ENCODE measurements at places on chromosomes 3 and 15.

GRCh38 chr3:100811779-100812507, 102.6 kb downstream of the TFG start:
- DNase-seq: no peak

DNA sequence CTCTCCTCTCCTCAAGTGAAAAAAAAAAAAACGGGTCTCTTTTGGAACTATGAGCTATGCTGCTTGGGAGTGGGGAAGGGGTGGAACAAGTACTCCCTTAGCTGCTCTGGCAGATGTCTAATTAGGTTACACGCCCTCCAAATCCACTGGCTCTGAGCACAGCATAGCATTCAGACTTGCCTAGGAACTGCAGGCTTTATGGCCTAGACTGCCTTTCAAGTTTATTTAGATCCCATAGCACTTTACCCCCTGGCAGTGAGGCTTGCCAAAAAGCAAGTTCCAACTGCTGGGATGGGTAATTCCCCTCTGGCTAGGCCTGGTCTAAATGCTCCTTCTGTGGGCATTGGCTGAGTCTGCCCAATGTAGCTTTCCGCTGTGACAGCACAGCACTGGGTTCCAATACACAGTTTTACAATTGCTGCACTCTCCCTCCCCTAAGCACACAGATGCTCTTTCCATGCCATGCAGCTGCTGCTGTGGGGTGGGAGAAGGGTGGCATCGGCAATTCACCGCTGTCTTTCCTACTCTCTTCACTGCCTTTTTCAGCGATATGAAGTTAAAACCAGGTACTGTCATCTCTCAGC, 152.8 kb downstream of the KCNAB1 start:
- no peak for DNase-seq

- no peak for DNase-seq
These were observed 373.3 kb upstream of the RBMS3 start for GRCh38 chr3:28907616-28908015.

DNA sequence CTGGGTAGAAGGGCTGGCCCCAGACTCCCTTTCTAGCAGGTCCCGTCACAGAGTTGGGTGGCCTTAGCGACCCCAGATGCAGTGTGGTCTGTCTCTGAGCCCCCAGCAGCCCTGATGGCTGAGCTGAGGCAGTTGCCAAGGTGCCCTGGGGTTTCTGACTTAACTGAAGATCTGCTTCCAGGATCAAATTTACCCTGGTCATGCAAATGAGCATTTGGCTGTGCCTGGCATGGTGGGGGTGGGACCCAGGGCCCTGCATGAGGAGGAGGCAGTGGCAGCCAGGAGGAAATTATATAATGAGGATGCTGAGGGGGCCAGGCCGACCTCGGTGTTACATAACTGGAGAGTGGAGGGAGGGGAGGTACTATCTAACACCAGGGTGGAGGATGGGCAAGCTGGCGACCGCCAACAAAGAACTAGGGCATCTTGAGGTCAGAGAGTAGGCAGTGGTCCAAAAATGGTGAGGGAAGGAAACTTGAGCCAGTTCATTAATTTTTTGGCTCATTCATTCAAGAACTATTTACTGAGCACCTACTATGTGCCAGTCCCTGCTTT, 16.4 kb downstream of the PLEKHO2 start:
- DNase-seq: no peak

DNA sequence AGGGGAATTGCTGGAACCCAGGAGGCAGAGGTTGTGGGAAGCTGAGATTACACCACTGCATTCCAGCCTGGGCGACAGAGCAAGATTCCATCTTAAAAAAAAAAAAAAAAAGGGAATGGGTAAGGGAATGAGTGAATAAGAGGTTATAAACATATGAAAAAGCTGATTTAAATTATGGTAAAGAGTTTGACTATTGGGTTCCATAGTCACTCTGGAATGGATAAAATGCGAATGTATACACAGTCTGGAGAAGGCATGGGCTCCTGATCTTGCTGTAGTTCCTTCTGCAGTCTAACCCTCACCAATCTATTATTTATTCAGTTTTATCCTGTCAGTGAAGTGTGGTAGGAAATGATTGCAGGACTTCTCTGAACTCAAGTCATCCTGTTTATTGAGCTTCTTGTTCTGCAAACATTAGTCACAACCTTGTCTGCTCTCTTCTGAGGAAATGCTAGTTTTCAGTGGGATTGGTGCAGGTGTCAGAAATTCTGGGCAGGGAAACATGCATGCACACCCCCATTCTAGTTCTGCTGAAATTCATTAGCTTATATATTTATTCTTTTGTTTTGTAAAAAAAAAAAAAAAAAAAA, 190.9 kb upstream of the CFAP20DC start:
- no peak for DNase-seq

GRCh38 chr15:57122080-57122840, 203.8 kb downstream of the TCF12 start:
- DNase-seq: no peak

DNA sequence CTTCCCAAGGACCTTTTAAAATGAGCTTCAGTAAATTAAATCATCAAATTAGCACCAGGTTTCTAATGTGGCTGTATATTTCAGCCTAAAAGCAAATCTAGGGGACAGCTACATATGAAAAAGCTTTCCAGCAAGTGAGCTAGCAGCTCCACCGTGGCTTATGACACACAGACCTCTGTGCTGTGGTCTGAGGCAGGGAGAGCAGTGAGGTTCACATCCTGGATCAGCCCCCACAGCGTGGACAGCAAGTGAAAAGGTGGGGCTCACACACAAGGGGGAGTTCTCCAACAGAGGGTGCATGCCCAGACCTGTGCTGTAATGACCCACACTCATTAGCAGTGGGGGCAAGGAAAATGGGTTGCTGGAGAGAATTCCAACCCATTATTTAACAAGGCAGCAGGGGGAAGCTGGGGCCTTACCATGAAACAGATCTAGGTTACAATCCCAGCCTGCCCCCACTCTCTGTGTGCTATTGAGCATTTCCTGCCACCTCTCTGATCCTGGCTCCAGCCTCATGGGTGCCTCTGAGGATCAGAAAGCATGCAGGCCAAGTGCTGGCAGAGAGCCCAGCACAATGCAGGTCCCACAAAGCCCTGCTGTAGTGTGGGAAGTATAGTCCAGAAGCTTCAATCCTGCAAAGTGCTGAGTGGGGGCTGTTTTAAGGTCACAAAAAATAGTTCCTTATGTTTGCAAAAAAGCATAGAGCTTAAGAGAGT, 48.2 kb downstream of the RASGRF1 start:
- DNase-seq: no peak

GRCh38 chr3:179116816-179117215, 31.3 kb upstream of the PIK3CA start:
- no peak for DNase-seq

DNA sequence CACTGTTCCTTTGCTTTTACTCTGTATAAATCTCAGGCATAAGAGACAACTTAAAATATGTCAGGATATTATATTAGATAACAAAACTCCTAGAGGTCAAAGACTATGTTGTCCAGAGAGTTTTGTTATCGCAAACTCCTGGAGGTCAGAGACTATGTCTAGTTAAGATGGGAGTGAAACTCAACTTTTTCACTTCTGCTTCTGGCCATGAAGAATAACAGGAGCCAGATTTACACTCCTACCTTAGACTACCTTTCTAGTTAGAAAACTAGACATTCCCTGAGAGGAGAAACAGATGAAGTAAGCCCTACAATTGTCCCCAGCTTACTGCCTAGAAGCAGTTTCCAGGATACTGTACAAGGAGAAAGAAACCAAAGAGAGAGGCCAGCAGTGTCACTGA, 255.4 kb upstream of the UBE2E1 start:
- DNase-seq: no peak

DNA sequence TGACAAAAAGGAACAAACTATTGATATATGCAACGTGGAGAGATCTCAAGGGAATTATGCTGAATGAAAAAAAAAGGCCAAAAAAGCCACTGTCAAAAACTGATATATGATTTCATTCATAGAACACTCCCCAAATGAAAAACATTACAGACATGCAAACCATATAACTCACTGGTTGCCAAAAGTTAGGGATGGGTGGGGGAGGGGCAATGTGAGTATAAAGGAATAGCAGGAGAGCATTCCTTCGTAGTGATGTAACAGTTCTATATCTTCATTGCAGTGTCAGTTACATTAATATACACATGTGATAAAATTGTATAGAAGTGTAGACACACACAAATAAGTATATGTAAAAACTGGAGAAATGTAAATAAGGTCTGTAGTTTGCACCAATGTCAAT, 12.2 kb downstream of the GBE1 start:
- DNase-seq: no peak

DNA sequence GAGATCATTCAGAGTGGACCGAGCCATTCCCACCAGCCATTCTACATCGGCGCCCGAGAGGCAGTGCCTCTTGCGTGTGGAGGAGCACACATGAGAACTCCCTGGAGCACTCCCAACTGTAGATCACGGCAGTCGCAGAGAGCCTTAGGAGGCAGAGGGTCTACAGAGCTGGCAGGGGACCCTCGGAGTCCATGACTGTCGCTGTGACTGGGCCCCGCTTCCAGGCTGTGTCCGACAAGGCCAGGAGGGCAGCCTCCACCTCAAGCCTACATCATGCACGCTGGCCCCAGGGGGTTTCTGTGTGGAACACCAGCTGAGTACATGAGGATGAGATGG, 159.0 kb downstream of the CHSY1 start:
- no peak for DNase-seq

GRCh38 chr3:197878427-197878826, 71.6 kb upstream of the RPL35A start:
- DNase-seq: no peak

GRCh38 chr3:127785711-127786265, 36.5 kb downstream of the MGLL start:
- DNase-seq: no peak

All from HTR-8/SVneo (cell line).